ENCODE measurements at places on chromosomes 7 and 10.

- DNase-seq, result no peak
These were observed 1.5 kb upstream of the DHX32 start for GRCh38 chr10:125882596-125882995.

DNA sequence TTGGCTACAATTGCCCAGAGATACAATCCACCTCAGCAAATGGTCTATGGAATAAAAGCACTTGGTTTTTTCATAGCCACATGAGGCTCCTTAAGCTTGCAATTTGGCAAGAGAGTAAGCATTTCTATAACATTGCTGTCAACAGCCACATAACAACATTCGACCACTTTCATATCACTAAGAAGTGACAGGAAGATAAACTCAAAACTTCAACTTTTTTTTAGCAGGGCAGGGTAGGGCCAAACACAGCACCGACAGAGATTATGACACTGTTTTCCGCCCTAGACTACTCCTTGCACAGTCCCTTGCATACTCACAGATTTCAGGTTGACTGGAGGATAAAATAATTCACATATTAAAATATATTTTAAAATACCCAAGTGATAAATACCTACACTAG, 185.4 kb downstream of the JAZF1 start:
- no peak for DNase-seq

- DNase-seq, result no peak
These were observed 5.6 kb upstream of the MEST start for GRCh38 chr7:130486114-130486953.

- DNase-seq, result no peak
These were observed 6.2 kb downstream of the PYROXD2 start for GRCh38 chr10:98408799-98409198.

- no peak for DNase-seq
These were observed at the start of gene PKD2L1 for GRCh38 chr10:100330079-100330478. Gene PKD2L1 (minus strand): TSS chr10:100330228. CDS start chr10:100330103, 125 bp downstream.

DNA sequence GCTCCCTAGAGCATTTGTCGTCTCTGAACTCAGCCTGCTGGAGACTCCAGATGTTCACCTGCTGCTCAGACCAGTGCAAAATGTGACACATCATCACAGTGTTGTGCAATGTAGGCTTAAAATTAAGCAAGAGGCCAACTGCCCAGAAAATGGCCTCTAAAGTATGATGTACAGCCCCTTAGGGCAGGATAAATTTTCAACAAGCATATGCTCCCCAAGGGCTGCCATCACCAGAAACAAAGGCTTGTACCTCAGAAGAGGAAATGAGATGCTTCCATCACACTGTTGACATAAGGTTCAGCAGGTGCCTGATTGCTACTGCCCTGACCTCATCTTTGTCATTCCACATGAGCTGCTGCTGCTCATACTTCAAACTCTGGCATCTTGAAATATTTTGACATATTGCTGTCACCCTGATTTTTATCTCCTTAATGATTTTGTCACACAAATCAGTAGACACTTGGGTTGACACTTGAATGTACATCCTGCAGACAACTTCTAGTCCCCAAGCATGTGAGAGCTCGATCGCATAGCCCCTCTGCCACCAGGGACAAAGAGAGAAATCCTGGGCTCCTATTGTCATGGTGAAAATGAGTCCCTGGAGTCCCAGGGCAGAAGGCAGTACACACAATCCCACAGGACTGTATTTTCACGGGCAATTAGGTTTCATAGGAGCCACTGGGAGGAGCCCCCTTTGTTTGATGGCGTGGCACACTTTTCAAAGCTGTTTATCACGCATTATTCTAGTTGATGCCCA, 219.7 kb upstream of the STK17A start:
- no peak for DNase-seq

DNA sequence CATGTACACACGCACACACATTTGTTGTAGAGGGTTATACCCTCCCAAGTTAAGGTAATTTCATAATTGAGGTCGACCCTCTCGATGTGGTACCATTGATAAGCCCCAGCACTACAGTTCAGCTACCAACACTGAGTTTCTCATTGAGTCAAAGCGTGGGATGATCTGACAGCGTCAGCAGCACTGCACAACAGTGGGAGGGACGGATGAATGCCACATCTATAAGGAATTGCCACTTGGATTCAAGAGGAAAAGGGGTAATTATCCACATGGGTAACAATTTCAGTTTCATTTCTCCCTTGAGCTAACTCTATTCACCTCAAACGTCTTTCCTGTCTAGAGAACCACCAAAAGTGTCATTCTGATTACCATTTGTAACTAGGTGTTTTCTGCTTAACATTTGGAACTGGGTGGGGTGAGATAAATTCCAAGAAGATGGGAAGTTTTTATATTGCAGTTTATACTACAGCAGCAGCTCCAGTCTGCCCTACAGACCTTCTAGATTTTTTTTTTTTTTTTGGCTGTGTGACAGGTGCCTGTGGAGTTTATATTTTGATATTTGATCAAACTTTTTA, 342.9 kb downstream of the AUTS2 start:
- no peak for DNase-seq

GRCh38 chr10:49611816-49612512, 1.9 kb downstream of the SLC18A3 start:
- no peak for DNase-seq

GRCh38 chr7:115558161-115558560, 472.4 kb downstream of the TFEC start:
- no peak for DNase-seq

DNA sequence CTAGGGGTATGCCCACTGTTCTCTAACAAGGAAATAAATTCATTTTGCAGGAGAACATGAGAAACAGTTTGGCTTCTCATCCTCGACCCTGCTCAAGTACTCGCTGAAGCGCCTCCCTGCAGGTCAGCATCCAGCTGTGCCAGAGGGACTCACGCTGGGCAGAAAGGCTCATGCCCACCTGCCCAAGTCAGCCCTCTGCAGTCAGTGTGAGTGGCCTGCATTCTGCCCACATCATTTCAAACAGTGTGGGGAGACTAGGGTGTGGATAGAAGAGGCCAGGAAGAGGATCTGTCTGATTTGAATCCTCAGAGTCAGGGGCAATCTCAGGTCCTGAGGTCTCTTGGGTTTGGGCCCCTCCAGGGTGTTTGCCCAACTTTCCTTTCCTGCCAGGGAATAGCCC, 297.8 kb downstream of the ELMO1 start:
- DNase-seq, result no peak

GRCh38 chr7:34162027-34162565, 256.8 kb downstream of the BMPER start:
- DNase-seq, result no peak

Measured in stimulated activated CD8-positive, alpha-beta memory T cell treated with anti-CD3 and anti-CD28 coated beads, Interleukin-2, amount 100 ng/mL, for 1 hour (primary cell).